ENCODE measurements at places on chromosomes 4 and X.

DNA sequence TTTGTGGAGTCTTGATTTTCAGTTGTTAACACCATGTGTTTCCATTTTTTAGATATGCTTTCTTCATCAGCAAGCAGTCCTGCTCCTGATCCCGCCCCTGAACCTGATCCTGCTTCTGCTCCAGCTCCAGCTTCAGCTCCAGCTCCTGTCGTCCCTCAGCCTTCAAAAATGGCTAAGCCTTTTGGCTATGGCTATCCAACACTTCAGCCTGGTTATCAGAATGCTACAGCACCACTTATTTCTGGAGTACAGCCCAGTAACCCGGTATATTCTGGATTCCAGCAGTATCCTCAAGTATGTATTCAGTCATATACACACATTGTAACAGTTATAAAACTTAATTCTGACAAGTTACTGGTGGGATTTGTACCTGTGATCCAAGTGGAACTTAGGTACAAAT lies 60.9 kb downstream of the SEC24B start:
- DNase-seq: no peak

GRCh38 chrX:67718926-67719325 lies 175.1 kb downstream of the AR start:
- DNase-seq: no peak

- peak; percentile 20 for DNase-seq
Measured at GRCh38 chrX:130024127-130024526, 41.7 kb downstream of the BCORL1 start.

GRCh38 chr4:108644237-108644636 lies 6.2 kb upstream of the OSTC start:
- no peak for DNase-seq

DNA sequence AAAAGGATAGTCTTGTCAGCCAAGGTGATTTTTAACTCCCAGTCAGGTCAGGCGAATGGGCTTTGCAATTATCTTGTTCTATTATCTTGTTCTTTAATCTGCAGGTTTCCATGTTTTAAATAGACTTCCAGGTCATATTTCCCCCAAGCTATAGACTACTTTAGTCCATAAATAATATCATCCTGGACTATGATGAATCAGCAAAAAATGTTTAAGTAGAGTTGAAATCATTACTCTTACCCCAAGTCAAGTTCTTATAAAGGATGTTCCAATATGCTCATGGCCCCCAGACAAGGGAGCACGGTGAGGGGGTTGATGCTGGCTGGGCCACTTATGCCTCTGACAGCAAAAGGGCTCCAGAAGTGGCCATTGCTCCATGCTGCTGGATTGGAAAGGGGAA lies 75.1 kb downstream of the SLC2A9 start:
- DNase-seq: no peak

DNA sequence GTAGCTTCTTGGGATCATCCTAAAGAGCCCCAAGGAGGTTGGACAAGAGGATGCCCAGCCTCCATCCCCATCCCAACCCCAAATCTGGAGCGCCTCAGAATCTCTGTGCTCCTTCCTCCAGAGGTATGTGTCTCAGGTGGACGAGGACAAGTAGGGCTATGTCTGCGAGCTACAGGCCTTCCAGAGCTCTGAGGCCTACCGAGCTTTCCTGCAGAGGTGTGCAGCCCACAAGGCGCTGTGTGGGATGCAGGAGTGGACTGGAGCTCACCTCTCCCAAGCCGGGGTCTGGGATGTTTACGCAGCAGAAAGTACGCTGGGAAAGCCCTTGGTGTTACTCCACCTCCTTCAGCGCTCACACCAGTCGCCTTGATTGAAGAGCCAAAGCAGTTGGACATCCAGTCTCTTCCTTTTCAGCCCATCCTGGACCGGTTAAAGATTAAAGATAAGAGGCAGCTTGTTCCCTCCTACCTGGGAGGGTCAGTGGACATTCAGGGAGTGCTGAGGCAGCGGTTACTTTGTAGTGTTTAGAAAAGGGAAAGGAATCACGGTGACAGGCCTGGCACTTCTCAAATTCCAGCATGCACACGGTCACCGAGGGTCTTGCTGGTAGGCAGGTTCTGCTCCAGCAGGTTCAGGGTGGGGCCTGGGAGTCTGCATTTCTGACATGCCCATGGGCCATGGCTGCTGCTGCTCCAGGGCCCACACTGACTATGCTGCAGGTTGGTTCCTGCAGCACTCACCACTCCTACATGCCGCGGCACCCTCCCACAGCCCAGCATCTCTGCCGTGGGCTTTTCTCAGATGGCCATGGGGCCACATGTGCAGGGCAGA lies 29.5 kb upstream of the JAKMIP1 start:
- no peak for DNase-seq

DNA sequence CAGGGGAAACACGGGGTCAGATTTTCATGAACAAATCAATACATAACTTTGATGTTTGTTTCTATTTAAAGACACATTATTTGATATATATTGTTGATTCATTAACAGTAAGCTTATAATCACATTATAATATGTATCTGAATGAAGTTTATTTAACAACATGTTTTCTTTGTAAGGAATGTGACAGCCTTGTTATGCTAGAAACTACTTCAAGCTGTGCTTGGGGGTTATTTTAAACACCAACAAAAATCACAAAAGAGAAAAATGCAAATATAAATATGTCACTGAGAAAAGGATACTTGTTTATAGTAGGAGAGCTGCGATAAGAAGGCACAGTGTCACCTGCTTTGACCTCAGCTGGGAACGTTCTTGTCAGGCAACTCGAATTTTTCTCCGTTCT lies 354.6 kb upstream of the AGA start:
- DNase-seq: no peak

DNA sequence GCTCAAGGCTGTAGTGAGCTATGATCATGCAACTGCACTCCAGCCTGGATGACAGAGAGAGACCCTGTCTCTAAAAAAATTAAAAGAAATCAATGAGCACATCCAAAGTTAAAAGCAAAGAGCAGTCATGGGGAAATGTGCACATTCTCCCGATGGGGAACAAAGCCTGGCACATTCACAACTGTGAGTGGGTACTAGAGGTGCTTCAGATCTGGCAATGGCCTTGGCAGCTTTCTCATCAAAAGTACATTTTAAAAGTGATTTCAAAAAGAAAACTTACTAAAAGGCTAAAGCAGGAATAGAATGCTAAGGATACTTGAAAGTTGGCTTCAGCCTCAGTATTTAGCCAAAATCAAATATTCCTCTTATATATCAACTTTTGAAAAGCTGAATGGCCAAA lies 145.9 kb upstream of the MAOA start:
- no peak for DNase-seq

DNA sequence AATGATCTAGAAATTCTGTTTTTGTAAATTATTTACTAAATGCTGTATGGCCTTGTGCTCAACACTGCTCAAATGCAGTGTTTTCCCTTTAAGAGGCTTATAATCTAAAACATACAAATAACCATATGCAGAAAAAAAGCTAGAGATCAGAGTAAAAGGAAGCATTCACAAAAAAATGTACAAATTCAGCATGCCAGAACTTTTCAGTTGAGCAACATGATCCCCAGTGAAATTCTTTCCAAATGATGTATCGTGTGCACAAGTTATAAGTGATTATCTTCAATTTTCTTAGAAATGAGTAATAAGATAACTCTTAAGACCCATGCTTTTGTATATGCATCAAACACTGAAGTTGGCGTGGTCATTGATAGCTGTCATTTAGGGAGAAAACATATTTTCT lies 5.0 kb downstream of the GPC3 start:
- DNase-seq: no peak

DNA sequence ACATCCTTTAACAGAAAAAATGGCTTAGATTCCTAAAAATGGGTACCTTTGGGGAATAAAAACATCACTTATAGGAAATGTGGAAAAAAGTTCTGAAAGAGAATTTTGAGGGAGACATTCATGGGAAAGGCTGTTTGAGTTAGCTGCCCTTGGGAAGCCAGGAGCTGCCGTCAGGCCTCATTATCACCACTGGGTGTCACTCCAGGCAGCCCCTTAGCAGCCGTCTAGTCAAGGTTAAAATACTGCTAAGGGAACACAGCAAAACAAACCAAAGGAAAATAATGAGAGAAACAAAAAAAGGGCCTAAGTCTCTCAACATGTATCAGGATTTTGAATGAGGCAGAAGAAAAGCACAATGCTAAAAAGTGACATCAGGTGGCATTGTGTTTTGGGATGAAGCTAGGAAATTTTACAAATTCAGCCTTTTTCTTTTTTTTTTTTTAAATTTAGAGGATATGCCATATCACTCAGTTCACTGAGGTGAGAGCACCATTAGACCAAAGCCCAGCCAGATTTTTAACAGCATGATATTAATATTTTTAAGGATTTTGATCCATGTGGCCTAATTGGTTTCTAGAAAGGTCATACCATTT lies 235.3 kb downstream of the GPAT3 start:
- DNase-seq: no peak

DNA sequence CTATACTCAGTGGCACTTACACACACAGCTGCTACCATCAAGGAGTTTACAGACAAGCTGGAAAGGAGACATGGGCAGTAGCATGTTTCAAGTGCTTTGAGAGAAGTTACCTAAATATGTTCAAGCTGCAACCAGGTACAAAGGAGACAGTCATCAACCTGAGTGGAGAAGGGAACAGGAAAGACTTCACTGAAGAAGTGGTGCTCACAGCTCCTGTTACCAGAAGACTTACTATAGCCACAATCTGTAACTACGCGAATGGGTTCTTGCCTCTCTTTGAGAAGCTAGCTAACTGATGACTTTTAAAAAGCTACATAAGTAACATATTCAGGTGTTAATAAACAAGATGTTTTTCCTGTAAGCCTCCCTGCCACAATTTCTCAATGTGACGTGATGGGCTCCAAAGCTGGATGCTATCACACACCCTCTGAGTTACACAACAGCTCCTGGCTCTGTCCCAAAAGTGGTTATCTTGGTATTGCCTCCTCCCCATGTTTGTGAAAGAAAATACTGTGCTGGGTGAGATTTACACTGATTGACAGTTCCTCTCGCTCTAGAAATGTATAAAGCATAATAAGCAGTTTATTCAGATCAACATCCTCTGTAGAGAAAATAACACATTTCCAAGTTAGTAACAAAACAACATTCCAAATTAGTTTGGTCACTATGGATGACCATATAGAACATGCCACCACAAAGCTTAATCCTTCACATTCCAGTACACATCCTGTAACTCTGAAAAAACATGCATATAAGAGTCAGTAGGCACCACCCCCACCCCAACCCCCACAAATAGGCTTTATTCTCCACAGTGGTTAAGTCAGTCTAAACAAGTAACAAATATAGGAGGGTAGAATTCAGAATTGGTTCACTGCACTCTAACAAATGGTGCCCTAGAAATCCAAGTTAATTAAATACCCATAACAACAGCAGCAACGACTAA lies 81.8 kb downstream of the FRYL start:
- no peak for DNase-seq

GRCh38 chr4:147481577-147482109 lies 746 bp downstream of the EDNRA start:
- DNase-seq: no peak

DNA sequence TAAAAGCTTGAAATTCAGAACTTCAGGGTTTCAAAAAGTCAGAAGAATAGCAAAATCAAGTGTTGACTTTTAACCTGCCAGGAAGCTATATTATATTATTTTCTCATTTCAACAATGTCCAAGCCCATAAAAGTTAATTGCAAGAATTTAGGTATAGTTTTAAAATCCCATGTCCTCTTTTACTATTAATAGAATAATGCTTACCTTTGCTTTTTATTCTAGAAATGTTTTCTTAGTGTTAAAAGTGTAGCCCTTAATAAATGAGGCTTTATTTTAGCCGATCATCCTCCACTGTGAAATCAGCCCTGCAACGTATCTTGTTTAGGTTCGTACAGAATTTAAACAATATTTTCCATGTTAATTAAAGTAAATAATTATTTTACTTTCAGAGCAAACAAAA lies 31.5 kb downstream of the TMA16 start:
- DNase-seq: no peak

GRCh38 chrX:38558686-38559085 lies 2.7 kb upstream of the TSPAN7 start:
- no peak for DNase-seq

Measured in activated gamma-delta T cell (primary cell).